GM23248 (cell line): ENCODE measurements at places on chromosomes 6 and 20. TPM values are rescaled to one million over a fixed set of nuclear protein-coding genes. Genes with fewer than 3 reads are reported as not detected.

GRCh38 chr6:29809249-29809648 lies 18.4 kb upstream of the HLA-G start:
- no peak for DNase-seq
- H3K36me3 ChIP-seq, result no peaks in the 10 kb centered on the region
- no peak overlapping the region for H3K27ac ChIP-seq
- no peaks in the 10 kb centered on the region for H3K4me1 ChIP-seq
- peaks cover 22% of the 10 kb centered on the region for H3K27me3 ChIP-seq
- H3K4me3 ChIP-seq, result no peak overlapping the region

GRCh38 chr6:2296781-2297180 lies 51.4 kb upstream of the GMDS start:
- H3K4me3 ChIP-seq, result no peak overlapping the region
- H3K27ac ChIP-seq, result no peak overlapping the region
- no peaks in the 10 kb centered on the region for H3K36me3 ChIP-seq
- no peaks in the 10 kb centered on the region for H3K4me1 ChIP-seq

- peaks cover 20% of the 10 kb centered on the region for H3K4me1 ChIP-seq
- 0 out of 2 replicates have a peak, but pooled peaks cover under 1% of the 10 kb centered on the region for H3K36me3 ChIP-seq
- H3K27me3 ChIP-seq, result no peaks in the 10 kb centered on the region
- no peak overlapping the region for H3K4me3 ChIP-seq
- no peak overlapping the region for H3K27ac ChIP-seq
These were observed 48.0 kb downstream of the CDC5L start for GRCh38 chr6:44435500-44435899.

- H3K4me1 ChIP-seq, result peaks cover 8% of the 10 kb centered on the region
- H3K27me3 ChIP-seq, result no peaks in the 10 kb centered on the region
- DNase-seq, result no peak
- no peaks in the 10 kb centered on the region for H3K36me3 ChIP-seq
- H3K27ac ChIP-seq, result no peak overlapping the region
These were observed 431.8 kb upstream of the NOX3 start for GRCh38 chr6:155887421-155887820.

- H3K27me3 ChIP-seq, result no peaks in the 10 kb centered on the region
- peaks cover 30% of the 10 kb centered on the region for H3K4me1 ChIP-seq
- no peak overlapping the region for H3K4me3 ChIP-seq
- H3K27ac ChIP-seq, result peak overlapping the region; percentile 87
- no peak for DNase-seq
These were observed 72.7 kb upstream of the NOX3 start for GRCh38 chr6:155528335-155528734.

GRCh38 chr6:5674141-5674540 lies 332.6 kb downstream of the NRN1 start:
- no peak overlapping the region for H3K4me3 ChIP-seq
- peaks cover 45% of the 10 kb centered on the region for H3K4me1 ChIP-seq
- H3K27me3 ChIP-seq, result no peaks in the 10 kb centered on the region
- no peaks in the 10 kb centered on the region for H3K36me3 ChIP-seq
- H3K27ac ChIP-seq, result no peak overlapping the region

GRCh38 chr6:90469906-90470305 lies 117.0 kb downstream of the MAP3K7 start:
- peaks cover 5% of the 10 kb centered on the region for H3K27me3 ChIP-seq
- H3K4me1 ChIP-seq, result peaks cover 3% of the 10 kb centered on the region; the same call in 1 of the 2 replicates
- no peaks in the 10 kb centered on the region for H3K36me3 ChIP-seq
- no peak overlapping the region for H3K27ac ChIP-seq
- no peak for DNase-seq
- no peak overlapping the region for H3K4me3 ChIP-seq

The TRPC4AP gene
- total RNA-seq, result 57.0 and 63.4 TPM in 2 replicates
